CD4-positive, alpha-beta T cell treated with Interleukin-15 for 4 hours (primary cell): ENCODE measurements at places on chromosomes 16 and 17.

DNA sequence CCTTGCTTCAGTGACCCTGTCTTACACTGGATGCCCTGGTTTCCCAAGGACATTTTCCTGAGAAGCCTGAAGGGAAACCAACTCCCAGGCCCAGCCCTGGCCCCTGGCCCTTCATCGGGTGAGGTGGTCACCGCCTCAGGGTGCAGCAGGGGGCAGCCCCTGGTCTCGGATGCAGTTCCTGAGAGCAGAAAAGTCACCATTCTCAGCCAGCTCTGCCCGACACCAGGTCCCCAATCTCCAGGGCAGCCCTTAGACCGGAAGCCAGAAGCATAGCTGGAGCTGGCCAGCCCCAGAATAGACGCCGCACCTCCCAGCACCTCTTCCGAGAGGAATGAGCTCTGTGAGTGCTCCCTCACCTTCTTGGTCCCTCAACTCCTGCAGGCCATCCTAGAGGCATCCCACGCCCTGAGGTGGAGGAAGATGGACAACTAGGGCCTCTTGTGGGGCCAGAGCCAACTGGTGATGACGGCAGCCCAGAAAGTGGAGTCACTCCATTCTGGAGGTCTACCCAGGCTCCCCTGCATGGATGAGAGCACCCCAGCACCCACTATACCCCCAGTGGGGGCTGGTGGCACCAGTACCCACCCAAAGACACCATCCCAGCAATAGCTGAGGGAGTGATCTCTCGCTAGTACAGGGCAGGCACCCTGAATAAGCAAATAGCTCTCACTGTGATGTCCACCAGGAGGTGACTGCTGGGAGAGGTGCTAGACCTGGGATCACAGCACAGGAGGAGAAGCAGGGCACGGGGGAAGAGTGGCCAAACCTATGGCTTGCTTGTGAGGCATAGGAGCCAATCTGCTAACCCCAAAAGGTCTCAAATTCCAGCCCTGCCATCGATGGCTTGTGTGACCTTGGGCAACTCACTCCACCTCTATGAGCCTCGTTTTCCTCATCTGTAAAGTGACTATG lies 56.2 kb downstream of the TK2 start:
- DNase-seq: no peak

DNA sequence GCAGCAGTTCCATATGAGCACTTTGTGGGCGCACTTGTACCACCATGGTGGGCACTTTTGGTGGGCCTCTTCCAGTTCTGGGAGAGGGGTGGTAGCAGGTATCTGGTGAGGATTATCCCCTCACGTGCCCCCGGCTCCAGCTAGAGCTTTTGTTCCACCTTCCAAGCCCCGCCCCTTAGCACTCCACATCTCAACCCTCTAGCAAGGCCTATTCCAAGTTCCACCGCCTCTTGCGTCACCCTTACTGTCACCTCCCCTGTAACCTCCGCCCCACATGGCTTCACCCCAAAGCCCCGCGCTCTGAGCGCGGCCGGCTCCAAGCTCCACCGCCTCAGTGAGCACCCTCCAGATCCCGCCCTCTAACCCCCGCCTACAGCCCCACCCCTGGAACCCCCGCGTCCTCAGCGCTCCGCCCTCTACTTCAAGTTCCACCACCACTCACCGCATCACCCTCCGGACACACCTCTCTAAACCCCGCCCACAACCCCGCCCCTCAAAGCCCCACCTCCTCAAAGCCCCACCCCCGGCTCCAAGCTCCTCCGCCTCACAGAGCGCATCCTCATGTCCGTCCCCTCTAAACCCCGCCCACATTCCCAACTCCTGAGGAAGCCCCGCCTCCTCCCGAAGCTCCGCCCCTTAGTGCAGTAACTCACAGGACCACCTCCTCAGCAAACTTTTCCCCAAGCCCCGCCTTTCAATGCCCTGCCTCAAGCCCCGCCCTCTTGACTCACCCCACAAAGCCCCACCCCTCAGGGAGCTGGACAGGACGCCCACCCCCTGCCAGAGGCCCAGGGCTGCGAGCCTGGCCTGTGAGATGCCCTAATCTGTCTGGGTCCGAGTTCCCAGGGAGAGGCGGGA lies 11.1 kb downstream of the SCN4A start:
- DNase-seq: peak; percentile 12

GRCh38 chr16:71622088-71622487 lies 3.9 kb upstream of the MARVELD3 start:
- DNase-seq: peak; percentile 17

- DNase-seq: peak; percentile 92
Observed at GRCh38 chr16:27202923-27203506, 311 bp upstream of the KDM8 start.

DNA sequence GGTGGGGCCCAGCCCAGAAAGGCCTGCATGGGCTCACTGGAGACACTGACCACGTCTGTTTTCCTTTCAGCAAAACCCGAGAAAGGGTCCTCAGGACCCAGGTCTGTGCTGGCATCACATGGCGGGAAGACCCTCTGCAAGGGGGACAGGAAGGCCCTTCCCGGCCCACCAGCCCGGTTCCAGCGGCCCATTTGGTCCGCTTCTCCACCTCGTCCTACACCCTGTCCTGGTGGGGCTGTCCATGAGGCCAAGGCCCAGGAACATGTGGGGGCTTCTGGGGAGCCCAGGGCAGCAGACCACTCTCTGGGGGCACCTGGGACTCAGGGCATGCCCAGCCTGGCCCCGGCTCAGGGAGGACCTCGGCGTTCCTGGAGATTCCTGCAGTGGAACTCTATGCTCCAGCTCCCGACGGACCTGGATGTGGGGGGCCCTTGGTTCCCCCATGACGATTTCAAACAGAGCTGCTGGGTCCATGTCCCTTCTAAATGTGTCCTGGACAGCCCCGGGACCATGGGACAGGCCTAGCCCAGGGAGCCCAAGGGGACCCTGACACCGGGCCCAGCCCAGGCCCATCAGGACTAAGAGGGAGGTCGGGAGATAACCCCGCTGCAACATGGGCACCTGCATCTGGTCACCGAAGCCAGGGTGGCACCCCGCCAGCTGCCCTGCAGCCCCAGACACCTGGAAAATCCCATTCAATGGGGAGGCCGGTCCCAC lies 26.4 kb upstream of the KSR1 start:
- no peak for DNase-seq
